ENCODE measurements at places on chromosomes 6 and 20. TPM values are rescaled to one million over a fixed set of nuclear protein-coding genes. Genes with fewer than 3 reads are reported as not detected.

The C4A gene
- 1.4 TPM for polyA plus RNA-seq

The HLA-G gene
- polyA plus RNA-seq = 0.84 TPM

The GHRH gene
- not detected for polyA plus RNA-seq

The METTL24 gene
- not detected for polyA plus RNA-seq

The ME1 gene
- 16.7 TPM for polyA plus RNA-seq

The IBTK gene
- polyA plus RNA-seq = 15.9 TPM

The SNAP25 gene
- polyA plus RNA-seq = not detected

The COL9A1 gene
- not detected for polyA plus RNA-seq

The TGM3 gene
- polyA plus RNA-seq = 0.08 TPM

The MRAP2 gene
- 3.0 TPM for polyA plus RNA-seq

The ZBTB46 gene
- polyA plus RNA-seq = 0.12 TPM

The TAGAP gene
- 0.08 TPM for polyA plus RNA-seq

The MAFB gene
- 1.7 TPM for polyA plus RNA-seq

The IL17A gene
- not detected for polyA plus RNA-seq

The RGL2 gene
- 33.6 TPM for polyA plus RNA-seq

The FOXC1 gene
- 4.3 TPM for polyA plus RNA-seq

The KHDC1L gene
- polyA plus RNA-seq = 0.10 TPM

The EEF1E1 gene
- 58.1 TPM for polyA plus RNA-seq

The APOBEC2 gene
- polyA plus RNA-seq = not detected

The OOEP gene
- not detected for polyA plus RNA-seq

The GABRR2 gene
- 0.12 TPM for polyA plus RNA-seq

The CST1 gene
- not detected for polyA plus RNA-seq

The F13A1 gene
- not detected for polyA plus RNA-seq

The RAE1 gene
- polyA plus RNA-seq = 32.4 TPM

The MACROD2 gene
- polyA plus RNA-seq = 0.49 TPM

The ADAM33 gene
- polyA plus RNA-seq = not detected

The SRF gene
- polyA plus RNA-seq = 39.2 TPM

The GGT7 gene
- polyA plus RNA-seq = 4.7 TPM

The PNLDC1 gene
- polyA plus RNA-seq = 0.14 TPM

The GABRR1 gene
- polyA plus RNA-seq = not detected
